ENCODE measurements at places on chromosomes 7 and 10. TPM values are rescaled to one million over a fixed set of nuclear protein-coding genes. Genes with fewer than 3 reads are reported as not detected.
A peak's percentile ranks its signal among the peaks of the same experiment; 100 is the strongest.

DNA sequence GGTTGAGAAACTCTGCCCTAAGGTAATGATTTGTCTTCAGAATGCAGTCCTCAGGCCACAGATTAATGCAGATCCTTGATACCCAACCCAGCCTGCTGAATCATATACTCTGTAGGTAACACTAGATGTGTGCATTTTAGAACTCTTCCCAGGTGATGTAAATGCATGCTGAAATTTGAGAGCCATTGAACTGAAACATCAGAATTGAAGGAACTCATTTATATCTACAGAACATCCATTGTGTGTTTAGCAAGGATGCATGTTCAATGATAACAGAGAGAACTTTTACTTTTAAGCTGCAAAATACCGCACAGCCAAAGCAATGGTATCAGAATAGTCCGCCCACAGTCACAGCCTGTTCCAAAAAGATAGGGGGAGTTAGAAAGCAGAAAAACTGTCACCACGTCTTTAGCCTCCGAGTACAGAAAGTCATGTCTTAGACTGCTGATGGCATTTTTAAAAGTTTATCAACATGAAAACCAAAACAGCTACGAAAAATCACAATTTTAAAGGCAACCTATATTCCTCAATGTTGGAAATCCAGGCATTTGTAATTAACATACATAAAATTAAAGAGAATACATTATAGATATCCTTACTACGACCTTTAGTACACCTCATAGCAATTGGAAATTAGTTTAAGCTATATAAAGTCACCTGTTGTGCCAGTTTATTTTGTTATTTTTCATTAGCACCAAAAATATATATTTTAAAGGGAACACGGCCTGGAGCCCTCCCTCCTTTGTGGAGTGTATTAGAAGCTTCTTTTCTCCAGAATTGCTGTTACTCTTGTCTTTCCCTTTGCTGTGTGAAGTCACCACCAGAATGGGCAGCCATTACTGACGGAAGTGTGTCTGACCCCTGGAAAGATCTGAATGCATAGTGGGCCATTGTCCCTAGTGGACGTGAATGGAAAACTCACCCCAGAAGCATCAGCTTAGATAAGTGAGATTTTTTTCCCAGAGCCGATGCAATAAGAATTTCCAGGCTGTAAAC is 65.8 kb upstream of the PRKAR2B start:
- H3K36me3 ChIP-seq: no peaks in the 10 kb centered on the region
- H3K27me3 ChIP-seq: no peaks in the 10 kb centered on the region
- no peak for DNase-seq
- no peaks in the 10 kb centered on the region for H3K4me1 ChIP-seq
- no peak overlapping the region for H3K4me3 ChIP-seq

DNA sequence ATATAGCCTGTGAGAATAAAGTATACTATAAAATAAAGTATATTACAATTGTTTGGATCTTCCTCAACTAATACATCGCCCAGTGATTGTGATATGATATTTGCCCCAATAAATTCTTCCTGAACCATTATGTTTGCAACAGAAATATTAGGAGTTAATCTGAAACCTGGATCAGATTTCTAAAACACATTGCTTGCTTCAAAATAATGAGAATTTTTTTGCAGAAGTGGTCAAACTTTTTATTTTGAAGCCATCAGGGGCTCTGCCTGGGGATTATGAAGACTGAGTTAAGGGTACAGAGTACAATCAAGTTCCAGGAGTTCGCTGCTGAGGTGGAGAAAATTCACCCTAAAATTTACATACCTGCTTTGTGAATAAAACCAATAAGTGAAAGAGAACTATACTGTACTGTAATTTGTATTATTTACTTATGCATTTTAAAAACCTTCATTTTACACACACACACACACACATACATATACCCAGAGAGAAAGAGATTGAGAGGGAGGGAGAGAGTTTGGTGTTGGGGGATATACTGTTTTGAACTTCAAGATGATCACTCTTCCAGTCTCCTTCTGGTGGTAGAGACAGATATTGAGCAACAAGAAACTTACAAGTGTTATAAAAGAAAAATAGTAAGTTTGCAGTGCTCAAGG is 91.9 kb downstream of the CPED1 start:
- no peak overlapping the region for H3K27ac ChIP-seq
- no peaks in the 10 kb centered on the region for H3K4me1 ChIP-seq
- no peaks in the 10 kb centered on the region for H3K36me3 ChIP-seq
- H3K4me3 ChIP-seq: no peak overlapping the region
- H3K27me3 ChIP-seq: no peaks in the 10 kb centered on the region

DNA sequence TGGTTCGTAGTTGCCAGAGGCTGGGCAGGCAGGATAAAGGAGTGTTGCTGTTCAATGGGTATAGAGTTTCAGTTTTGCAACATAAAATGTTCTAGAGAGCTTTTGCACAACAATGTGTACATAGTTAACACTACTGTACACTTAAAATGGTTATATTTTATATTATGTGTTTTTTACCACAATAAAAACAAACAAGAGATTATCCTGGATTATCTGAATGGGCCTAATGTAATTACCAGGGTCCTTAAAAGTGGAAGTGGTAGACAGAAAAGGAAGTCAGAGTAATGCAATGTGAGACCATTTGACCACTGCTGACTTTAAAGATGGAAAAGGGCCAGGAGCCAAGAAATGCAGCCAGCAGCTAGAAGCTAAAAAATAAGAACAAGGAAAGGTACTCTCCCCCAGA is 159.7 kb downstream of the SGMS1 start:
- H3K36me3 ChIP-seq: peaks cover 8% of the 10 kb centered on the region
- H3K4me3 ChIP-seq: no peak overlapping the region
- peaks cover 11% of the 10 kb centered on the region for H3K4me1 ChIP-seq
- H3K27ac ChIP-seq: no peak overlapping the region
- no peak for DNase-seq

- peak overlapping the region; percentile 53 for H3K27ac ChIP-seq
- no peak overlapping the region for H3K4me3 ChIP-seq
- H3K27me3 ChIP-seq: no peaks in the 10 kb centered on the region
- H3K36me3 ChIP-seq: no peaks in the 10 kb centered on the region
- H3K4me1 ChIP-seq: peaks cover 22% of the 10 kb centered on the region
Observed at GRCh38 chr10:60828489-60828852, 50.2 kb downstream of the CDK1 start.

DNA sequence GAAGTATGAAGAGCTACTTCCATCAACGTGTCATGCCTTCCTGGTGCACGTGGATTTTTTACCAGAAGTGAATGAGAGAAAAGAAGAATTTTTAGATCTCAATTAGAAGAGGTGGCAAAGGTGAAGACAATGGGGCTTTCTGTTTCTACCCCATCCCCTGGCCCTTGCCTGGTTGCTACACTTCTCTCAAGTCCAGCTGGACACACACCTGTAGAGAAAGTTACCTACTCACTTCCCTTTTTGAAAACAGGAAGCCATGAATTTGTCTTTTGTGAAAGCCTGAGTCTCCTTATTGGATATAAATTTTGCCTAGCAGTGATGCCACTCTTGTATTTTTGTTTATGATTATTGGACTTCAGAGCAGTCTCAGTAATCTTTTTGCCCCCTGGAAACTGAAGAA is 142.9 kb upstream of the AKR1E2 start:
- no peaks in the 10 kb centered on the region for H3K27me3 ChIP-seq
- no peak for DNase-seq
- H3K36me3 ChIP-seq: no peaks in the 10 kb centered on the region

GRCh38 chr7:73966062-73966940 is 61.7 kb upstream of the ELN start:
- DNase-seq: no peak
- H3K4me3 ChIP-seq: no peak overlapping the region
- no peak overlapping the region for H3K27ac ChIP-seq
- no peaks in the 10 kb centered on the region for H3K4me1 ChIP-seq
- H3K36me3 ChIP-seq: no peaks in the 10 kb centered on the region
- H3K27me3 ChIP-seq: no peaks in the 10 kb centered on the region

DNA sequence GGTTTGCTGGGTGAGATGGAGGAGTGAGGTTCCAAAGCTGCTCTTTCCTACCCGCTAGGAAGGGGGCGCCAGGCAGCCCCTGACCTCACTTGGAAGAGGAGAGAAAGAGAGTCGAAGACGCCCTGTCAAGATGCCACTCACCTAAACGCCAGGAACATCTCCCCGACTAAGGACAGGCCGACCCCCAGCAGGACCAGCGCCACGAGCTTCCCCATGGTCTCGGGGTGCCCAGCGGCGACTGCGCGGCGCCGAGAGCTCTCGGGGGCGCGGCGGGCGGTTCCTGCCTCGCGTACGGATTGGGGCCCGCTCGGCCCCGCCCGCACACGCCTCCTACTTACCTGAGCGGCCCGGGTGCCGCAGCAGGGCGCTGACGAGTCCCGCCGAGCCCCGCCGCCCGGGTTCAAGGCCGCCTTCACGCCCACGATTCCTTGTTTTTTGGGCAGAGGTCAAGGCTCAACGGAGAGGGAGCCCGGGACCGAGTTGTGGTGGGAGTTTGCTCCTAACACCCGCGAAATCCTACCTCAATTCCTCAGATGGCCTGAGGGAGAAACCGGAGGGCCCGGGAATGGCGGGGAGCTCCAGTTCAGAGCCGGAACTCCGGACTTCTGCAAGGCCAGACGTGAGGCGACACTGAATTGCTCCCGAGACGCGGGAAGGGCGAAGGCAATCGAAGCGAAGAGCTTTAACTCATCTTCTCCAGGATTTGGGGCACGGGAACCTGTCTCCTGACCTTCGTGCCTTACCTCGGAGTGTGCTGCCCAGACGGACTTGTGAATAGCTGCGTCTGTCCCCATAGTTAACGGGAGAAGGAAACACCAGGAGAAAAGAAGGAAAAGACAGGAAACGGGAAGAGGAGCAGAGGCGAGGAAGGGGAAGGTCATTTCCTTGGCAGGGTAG is at the start of gene PON3:
Gene PON3, minus strand, starts transcription at position 240 of the 897 bp plus-strand sequence. Its CDS starts 25 bp downstream, at position 215.
- H3K4me1 ChIP-seq: no peaks in the 10 kb centered on the region
- H3K36me3 ChIP-seq: no peaks in the 10 kb centered on the region
- H3K4me3 ChIP-seq: peak within 1 kb of the TSS; percentile 63
- peak; percentile 77 for DNase-seq

GRCh38 chr7:36289833-36290661 is 99.6 kb upstream of the ANLN start:
- H3K27ac ChIP-seq: no peak overlapping the region
- DNase-seq: no peak
- peaks cover 49% of the 10 kb centered on the region for H3K4me1 ChIP-seq
- no peak overlapping the region for H3K4me3 ChIP-seq
- H3K27me3 ChIP-seq: no peaks in the 10 kb centered on the region

- no peak overlapping the region for H3K27ac ChIP-seq
- no peak for DNase-seq
- no peaks in the 10 kb centered on the region for H3K27me3 ChIP-seq
- H3K4me3 ChIP-seq: no peak overlapping the region
- no peaks in the 10 kb centered on the region for H3K36me3 ChIP-seq
Observed at GRCh38 chr10:110344622-110345021, 39.9 kb upstream of the SMNDC1 start.

NFKB2 gene
- total RNA-seq: 30.9 TPM

DNA sequence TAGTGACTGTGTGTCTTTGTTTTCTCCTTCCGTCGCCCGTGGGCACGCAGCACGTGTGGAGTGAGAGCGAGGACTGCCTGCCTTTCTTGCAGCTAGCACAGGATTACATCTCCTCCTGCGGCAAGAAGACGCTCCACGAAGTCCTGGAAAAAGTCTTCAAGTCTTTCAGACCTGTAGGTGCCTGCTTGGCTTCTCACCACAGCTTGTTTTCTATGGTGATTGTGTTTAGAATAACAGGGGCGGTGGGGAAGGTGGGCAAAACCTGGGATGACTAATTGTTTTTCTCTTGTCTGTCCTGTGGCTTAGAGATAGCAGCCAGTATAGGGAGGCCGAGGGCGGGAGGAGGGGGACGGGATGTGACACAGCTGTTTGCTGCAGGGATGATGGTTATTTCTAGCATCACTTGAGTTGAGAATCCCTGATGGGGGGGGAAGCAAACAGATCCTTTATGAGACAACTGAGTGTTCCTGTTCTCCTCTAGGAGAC is 11.4 kb downstream of the MTURN start:
- DNase-seq: no peak
- no peak overlapping the region for H3K27ac ChIP-seq
- H3K36me3 ChIP-seq: peaks cover 4% of the 10 kb centered on the region
- H3K4me3 ChIP-seq: no peak overlapping the region
- no peaks in the 10 kb centered on the region for H3K27me3 ChIP-seq
- H3K4me1 ChIP-seq: peaks cover 47% of the 10 kb centered on the region

DNA sequence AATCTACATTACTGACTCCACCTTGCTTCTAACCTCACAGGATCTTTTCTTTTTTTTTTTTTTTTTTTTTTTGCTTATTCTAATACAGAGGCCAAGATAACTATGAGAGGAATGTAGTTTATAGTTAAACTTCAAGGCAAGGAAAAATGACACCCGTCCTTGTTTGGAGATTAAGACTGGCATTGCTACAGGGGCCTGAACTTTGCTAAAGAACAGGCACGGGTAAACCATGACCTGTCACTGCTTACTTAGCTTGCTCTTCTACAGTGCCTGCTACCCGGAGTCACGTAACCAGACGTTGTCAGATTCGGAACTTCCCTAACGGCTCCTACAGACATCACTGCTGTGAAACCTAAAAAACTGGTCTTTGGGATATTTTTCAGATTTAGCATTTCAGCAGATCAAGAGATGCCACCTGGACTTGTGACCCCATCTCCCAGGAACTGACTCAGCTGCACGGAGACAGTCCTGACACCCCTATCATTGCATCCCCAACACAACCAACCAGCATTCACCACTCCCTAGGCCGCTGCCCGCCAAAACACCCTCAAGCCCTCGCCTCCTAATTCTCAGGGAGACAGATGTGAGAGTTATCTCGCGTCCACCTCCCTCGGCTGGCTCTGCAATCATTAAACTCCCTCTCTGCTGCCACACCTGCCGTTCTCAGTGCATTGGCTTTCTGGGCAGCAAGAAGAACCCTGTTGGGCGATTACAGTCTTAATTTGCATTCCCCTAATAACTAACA is 27.5 kb downstream of the MAD1L1 start:
- H3K4me3 ChIP-seq: no peak overlapping the region
- H3K27ac ChIP-seq: no peak overlapping the region
- no peaks in the 10 kb centered on the region for H3K4me1 ChIP-seq

DNA sequence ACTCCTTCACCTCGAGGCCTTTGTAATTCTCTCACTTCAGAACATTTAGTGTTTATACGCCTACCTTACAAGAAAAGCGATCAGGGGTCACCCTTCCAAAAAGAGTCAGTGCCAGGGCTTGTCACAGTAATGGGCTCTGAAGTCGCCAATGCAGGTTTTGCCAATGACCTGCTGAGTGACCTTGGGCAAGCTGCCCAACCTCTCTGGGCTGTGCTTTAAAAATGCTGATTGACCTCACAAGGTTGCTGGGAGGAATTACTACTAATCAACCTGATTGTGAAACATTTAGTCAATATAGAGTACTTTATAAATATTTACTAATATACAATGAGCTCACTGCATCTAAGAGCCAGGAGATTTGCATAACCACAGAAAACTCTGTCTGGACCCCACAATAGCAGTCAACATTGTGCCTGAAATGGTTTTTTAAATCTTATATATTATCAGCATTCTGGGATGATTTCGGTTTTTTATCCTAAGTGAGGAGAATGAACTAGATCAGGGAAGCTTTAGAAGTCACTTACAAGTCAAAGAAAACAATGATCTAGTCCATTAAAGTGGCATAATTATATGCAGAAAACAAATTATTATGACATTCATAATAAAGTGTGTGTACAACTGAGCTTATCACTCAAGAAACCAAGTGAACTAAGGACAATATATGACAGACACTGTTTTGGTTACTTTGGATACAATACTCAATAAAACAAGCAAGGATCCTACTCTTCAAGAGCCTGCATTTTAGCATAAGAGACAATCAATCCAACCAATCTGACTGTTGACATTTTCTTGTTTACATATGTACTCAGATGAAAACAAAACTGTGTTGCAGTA is 290.5 kb downstream of the SORCS1 start:
- no peaks in the 10 kb centered on the region for H3K27me3 ChIP-seq
- DNase-seq: no peak
- H3K4me3 ChIP-seq: no peak overlapping the region
- H3K4me1 ChIP-seq: no peaks in the 10 kb centered on the region
- H3K36me3 ChIP-seq: no peaks in the 10 kb centered on the region
